ENCODE measurements at places on chromosomes 16 and 17.
A peak's percentile ranks its signal among the peaks of the same experiment; 100 is the strongest.

DNA sequence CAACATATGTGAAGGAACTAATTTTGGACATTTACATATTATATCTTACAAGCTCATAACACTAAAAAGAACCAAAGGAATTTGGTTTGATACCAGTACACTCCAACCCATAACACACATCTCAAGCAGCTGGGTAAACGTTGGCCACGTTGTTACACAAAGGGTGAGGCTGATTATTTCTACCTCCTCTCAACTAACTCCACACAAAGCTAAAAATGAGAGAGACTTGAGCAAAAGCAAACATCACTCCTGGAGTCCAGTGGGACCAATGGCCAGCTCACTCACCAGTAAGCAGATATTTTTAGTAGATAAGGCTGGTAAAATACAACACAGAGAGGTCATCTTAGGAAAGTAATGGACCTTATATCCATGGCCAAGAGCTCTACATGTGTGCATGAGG, 207.6 kb downstream of the MRTFB start:
- DNase-seq: no peak

GRCh38 chr17:34706029-34706428, 126.6 kb downstream of the TMEM132E start:
- no peak for DNase-seq

DNA sequence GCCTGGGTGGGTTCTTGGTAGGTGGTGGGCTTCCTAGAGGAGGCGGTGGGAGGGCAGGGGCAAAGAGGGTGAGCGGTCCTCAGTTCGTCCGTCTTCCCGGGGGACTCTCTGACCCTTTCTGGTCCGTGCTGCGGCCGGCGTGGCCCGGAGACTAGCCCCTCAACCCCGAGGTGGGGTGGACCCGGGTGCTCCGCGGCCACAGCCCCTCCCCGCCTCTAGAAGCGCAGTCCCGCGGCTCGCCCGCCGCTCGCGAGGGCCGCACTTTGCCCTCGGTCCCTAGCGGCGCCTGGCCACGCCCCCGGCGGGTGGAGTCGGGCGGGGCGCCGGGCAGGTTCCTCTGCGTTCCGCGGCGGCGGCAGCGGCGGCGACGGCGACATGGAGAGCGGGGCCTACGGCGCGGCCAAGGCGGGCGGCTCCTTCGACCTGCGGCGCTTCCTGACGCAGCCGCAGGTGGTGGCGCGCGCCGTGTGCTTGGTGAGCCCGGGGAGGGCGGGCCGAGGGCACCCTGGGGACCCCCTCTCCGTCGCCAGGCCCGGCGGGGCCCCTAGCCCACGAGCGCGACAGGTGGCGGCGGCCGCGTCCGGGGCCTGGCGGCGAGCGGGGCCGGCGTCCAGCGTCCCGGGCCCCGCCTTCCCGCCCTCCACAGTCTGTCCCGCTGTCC, at the start of gene SYNGR2:
Gene SYNGR2, plus strand, starts transcription at position 340 of the 661 bp plus-strand sequence. Its CDS starts 36 bp downstream, at position 376.
- DNase-seq: peak; percentile 35

- DNase-seq: no peak
These were observed 133.2 kb upstream of the FAM20A start for GRCh38 chr17:68734187-68734900.

DNA sequence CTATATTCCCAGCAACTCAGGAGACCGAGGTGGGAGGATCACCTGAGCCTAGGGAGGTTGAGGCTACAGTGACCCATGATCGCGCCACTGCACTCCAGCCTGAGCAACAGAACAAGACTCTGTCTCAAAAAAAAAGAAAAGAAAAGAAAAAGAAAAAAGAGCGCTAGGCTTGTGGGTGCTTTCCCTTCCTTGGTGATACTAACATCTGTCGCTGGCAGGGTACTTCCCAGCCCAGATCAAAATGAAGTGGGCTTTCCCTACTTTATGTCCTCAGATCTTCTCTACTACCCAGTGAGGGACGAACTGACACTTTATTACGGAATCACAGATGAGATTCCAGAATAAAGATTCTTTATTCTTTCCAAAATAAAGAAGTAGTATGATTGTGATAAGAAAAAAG, 103.8 kb upstream of the NOL11 start:
- DNase-seq: no peak

DNA sequence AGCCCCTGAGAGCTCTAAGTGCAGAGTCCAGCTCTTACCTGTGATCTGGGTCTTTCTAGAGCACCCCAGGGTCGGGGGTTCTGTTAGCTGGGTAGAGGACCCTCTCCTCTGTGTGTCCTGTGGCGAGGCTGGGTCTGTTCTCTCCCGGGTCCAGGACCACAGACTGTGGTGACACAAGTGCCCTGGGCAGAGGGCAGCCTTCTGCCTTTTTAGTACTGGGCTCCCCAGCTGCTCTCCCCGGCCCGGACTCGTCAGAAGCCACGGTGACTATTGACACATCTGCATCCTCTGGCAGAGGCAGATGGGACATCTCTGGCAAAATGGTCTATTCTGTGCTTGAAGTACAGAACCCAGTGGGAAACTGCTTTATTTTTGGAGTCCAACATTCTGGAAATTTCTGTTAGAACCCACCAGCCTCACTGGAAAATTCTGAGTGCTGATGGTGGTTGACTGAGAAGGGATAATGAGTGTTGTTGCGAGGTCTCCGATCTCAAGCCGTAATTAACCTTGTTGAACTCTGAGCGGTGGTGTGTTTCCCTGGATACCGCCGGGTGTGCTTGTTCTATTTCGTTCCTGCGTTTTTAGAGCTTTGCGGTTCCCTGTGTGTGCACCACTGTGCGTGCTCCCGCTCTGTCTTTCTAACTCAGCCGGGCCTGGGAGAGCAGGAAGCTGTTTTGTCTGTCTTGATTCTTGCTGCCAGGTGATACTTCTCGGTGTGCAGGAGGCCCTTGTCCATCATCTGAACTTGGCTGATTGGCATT, 26.0 kb upstream of the NUDT16L1 start:
- peak; percentile 36 for DNase-seq

DNA sequence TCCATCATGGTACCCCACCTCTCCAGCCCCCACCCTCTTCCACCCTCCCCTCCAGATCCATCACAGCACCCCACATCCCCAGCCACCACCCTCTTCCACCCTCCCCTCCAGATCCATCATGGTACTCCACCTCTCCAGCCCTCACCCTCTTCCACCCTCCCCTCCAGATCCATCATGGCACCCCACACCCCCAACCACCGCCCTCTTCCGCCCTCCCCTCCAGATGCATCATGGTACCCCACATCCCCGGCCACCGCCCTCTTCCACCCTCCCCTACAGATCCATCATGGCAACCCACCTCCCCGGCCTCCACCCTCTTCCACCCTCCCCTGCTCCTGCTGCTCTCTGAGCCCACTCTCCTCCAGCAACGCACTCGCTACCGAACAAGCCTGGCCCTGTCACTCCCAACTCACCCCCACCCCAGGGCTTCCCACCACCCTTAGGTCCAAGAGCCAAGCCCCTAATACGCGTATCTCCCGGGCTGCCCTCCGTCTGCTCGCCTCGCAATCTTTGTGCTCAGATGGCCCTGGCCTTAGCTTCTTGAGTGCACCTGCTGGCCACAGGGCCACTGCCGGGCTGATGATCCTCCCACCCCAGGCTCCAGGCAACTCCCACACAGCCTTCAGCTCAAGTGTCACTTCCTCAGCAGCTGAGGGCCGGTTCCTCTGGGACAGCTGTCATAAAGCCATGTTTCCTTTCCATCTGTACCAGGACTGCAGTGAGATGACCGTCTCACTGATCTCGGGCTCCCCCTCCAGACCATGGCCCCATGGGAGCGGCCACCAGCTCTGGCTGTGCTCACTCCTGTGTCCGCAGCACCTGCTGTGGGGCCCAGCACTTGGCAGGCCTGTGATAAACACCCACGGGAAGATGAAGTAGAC, 25.5 kb downstream of the KDM8 start:
- DNase-seq: no peak

DNA sequence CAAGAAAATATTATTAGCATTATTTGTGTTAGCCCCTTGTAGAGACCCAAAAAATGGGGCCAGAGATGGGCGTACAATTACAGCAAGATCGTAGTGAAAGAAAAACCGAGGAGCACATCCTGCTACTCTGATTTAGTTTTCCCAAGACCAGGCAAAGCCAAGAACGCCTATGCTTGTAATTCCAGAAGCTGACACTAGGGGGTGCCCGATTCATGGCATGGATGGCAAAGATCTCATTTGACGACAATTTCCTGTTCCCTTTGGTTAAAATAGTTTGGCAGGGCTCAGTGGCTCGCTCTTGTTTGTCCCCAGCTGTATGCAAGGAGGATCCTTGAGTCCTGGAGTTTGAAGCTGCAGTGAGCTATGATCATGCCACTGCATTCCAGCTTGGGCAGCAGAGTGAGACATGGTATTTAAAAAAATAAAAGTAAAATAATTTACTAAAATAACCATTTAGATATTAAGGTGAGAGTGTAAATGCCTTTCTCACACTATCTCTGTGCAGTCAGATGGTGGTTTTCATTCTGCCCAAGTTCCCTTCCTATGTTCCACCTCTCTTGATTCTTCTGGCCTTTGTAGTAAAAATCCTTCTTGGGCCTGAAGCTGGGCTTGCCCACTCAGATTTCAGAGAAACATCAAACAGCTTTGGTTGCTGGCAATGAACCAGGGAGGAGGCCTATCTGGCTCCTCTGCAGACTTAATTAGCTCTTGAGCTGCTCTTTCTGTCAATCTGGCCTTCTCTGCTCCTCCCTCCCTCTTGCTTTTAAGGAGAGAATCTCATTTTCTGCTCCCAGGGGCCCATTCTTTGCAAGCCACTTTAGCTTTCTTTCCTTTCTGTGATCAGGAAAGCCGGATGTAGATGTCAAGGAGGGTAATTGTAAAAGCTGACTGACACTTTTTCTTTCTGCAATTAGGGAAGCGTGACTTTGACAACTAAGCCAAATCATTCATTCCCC, 31.2 kb downstream of the TMEM238L start:
- no peak for DNase-seq

- DNase-seq: no peak
These were observed 1.1 kb upstream of the CYLD start for GRCh38 chr16:50740736-50741135.

DNA sequence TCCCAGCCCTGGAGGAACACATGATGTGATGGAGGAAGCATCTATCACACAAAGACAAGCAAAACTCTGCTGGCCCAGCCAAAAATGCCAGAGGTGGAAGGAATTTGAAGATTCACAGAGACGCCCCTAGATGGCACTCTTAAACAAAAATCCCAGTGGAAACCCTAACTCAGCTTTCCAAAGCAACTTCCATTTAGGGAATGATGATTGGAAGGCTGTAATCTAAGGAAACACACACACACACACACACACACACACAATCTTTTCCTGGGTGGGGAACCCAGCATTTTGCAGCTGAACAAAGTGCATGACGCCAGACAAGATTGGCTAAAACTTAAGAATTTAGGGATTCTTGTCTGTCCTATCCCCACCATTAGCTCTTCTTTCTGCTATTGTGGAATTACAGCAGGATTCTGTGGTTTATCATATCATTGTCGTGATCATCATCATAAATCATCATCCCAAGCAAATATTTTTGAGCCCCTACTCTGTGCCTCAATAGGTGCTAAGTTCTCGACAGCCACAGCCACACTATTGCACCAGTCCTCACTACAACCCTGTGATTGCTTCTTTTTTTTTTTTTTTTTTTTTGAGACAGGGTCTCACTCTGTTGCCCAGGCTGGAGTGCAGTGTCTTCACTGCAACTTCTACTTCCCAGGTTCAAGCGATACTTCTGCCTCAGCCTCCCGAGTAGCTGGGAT, 1.6 kb upstream of the LDAF1 start:
- peak; percentile 10 for DNase-seq

- DNase-seq: no peak
These were observed 9.3 kb downstream of the NOD2 start for GRCh38 chr16:50702725-50703124.

GRCh38 chr17:74513987-74514631, 17.2 kb downstream of the CD300LB start:
- no peak for DNase-seq

DNA sequence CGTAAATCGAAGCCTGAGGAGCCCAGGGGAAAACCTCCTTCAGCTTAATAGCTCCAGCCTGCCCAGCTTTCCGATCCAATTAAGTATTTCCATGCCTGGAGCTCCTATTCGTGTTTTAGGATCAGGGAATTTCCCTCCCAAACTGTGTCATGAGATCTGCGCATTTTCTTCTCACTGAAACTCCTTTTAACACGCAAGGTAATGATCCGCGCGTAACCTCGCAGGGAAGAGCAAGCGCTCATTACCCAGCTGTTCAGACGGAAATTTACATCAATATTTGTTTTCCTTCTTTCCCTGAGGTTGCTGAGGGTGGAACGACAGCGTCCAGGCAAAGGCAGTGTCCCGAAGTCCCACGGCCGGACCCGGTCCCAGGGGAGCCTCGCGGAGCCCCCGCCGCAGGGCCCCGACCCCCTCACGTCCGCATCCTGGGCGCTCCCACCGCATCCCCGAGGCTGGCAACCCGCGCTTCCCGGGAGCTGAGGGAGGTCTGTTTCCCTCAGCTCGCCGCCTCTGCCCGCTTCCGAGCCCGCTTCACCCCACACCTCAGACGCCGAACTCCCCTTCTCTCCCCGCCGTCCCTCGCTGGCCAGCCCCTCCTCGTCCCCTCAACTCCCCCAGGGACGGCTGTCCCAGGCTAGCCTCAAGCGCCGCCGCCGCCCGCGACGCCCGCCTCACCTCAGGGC, 415 bp downstream of the ABCA5 start:
- no peak for DNase-seq

DNA sequence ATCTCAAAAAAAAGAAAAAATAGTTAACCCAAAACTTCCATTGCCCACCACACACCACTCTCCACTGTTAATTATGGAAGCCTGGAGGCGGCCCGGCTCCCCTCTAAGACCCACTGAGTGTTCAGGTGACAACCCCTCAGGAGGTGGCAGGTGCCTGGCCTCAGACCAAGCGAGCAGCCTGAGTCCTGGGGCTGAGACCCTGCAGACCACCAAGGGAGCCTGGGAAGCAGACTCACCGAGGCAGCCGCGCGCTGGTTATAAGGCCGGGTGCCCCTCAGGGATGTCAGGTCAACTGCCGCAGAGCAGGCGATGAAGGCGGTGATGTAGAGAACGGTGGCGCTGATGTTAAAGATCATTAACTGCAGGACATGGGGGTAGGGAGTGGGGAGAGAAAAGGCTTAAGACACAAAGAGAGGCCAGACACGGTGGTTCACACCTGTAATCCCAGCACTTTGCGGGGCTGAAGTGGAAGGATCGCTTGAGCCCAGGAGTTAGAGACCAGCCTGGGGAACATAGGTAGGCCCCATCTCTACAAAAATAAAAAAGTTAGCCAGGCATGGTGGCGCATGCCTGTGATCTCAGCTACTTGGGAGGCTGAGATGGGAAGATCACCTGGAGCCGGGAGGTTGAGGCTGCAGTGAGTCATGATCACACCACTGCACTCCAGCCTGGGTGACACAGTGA, 13.3 kb downstream of the ARL2BP start:
- DNase-seq: no peak

GRCh38 chr17:179066-179432, 2.4 kb downstream of the DOC2B start:
- no peak for DNase-seq

DNA sequence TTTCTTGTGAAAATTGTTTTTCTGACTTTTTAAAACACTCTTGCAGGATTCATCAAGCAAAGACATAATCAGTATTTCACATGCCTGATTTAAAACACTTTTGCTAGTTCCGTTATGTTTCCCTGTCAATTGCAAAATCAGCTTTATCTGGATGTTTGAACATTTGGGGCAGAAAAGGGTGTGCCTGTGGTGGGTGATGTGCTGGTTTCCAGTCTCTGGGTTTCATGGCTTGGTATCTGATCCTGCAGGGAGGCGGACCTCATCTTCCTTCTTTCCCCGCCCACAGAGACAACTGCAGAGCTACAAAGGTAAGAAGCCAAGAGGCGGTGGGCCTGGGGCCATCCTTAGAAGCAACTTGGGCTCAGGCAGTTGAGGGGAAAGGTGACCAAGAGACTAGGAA, 41.8 kb downstream of the NLRC5 start:
- no peak for DNase-seq
